ENCODE measurements at places on chromosomes 7 and 10. TPM values are rescaled to one million over a fixed set of nuclear protein-coding genes. Genes with fewer than 3 reads are reported as not detected.

The FAM237B gene
- under 0.01 TPM for total RNA-seq

The DNTT gene
- not detected for total RNA-seq

DNA sequence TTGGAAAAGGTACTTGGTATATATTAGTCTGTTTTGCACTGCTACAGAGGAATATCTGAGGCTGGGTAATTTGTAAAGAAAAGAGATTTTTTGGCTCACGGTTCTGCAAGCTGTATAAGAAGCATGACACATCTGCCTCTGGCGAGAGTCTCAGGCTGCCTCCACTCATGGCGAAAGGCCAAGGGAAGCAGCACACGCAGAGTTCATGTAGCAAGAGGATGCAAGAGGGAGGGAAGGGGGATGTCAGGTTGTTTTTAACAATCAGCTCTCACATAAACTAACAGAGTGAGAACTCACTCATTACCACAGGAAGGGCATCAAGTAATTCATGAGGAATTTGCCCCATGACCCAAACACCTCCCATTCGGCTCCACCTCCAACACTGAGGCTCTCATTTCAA, 484.8 kb upstream of the DPP6 start:
- DNase-seq: no peak

DNA sequence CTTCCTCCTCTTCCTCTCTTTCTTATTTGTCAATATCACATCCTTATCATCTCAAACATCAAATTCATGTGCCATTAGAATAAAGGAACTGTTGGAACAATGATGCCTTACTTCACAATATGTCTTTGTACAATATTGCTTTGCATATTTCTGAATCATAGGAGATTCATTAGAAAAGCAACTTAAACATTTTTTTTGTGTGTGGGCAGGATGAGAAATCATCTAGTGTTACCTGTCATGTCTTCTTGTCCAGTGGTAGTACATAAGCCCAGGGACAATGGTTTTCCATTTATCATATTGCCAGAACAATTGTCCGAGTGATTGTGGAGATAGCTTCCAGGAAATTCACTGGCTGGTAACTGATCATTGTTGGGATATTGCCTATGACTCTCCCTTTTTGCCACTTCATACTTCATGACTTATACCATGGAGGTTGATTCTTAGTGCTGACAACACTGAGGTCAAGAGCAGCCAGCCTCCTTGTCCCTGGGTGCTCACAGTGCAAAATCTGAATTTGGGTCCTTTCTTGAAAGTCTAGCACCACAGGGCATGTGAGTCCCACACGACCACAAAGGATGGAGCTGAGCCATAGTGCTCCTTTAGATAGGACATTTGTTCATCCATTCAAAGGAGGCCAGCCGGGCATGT, 215.0 kb downstream of the MDFIC start:
- DNase-seq: no peak

DNA sequence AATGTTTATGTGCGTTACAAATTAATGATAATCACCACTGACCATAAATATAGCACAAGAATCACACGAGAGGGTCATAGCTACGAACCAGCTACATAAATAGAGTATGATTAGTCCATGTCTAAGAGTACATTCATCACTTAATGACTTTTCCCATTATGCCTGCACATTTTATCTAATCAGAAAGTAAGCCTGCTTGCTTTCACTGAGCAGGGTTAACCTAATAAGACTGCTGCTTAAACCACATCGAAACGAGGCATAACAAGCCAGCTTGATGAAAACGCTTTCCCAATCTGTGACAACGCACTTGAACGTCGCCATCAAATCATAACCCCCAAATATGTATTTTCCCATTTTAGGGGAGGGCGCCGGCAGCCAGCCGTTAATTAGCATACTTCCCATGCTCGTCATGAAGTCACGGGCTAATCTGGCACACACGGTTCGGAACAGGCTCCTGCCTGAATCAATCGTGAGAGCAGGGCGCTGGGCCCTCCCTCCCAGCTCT, 71.5 kb downstream of the EBF3 start:
- no peak for DNase-seq

All from frontal cortex (tissue), 4 donors.